ENCODE measurements at places on chromosomes 12 and 14.

DNA sequence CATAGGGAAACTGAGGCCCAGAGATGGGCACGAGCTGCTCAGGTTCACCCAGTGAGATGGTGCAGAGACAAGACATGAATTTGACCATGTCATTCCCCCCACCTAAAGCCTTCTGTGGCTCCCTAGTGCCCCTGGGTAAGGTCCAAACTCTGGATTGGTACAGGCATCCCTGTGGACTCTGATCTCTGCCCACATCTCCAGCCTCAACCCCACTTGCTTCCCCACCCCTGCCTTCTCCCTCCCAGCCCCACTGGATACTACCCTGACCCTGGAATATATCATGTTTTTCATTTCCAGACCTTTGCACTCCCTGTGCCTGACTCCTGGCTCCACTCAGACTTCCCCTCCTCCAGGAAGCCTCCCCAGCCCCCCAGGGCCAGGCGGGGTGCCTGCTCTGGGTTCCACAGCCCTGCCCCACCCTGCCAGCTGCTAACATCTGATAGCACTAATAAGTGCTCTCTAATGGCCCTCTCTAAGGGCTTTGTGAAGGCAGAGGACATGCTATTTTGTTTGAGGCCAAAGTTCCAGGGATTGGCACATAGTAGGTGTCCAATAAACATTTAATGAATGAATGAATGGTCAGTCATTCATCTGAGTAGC is 1.1 kb upstream of the SDSL start:
- no peak for DNase-seq

DNA sequence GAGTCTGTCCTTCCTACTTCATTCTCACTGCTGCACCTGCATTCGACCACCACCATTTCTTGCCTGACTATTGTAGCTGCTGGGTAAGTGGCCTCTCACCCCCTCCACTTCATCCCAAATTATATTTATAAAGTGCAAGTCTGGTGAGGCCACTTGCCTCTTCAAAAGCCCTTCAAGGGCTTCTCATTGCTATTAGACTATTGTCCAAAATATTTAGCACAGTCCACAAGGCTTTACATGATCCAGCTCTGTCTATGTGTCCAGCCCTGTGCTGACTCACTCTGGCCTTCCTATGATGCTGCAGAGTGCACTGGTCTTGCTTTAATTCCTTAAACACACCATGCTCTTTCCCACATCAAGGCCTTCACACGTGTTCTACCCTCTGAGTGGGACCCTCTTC is 46.0 kb downstream of the PAH start:
- no peak for DNase-seq

- DNase-seq, result no peak
Observed at GRCh38 chr12:583251-583869, 79.9 kb downstream of the NINJ2 start.

GRCh38 chr14:57884175-57884574 is 18.3 kb upstream of the SLC35F4 start:
- DNase-seq, result no peak

DNA sequence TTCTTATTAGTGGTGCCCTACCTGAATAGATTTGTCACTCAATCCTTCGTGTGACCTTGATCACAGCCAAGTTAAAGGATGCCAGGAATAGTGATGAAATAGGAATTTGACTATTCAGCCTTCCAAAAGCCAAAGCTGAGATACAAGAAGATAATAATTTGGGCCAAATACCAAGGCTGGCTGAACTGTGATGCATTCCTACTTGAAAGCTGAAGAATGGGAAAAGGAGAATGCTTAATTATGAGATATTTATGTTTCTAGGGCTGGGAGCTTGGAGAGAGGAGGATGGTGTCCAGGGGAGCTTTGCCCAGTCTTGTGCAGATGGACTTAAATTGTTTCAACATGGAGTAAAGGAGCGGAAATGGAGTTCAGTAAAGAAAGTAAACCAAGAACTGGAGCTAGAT is 5.2 kb downstream of the RNASE7 start:
- no peak for DNase-seq

GRCh38 chr14:64761441-64762043 is 57.3 kb downstream of the PLEKHG3 start:
- DNase-seq, result no peak

DNA sequence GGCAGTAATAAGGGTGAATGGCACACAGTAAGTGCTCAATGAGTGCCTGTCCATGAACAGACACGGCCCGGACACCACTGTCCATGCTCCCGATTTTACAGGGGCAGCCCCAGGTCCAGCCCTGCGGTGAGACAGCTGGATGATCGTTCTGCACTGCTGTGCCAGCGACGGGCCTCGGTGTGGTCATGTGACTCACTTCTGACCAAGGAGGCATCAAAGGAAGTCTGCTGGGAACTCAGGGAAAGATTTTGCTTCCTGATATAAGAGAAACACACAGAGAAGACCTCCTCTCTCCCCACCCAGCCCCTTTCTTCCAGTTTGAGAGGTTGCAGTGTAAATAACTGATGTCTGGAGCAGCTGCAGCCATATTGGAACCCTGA is 126.6 kb downstream of the SCARB1 start:
- no peak for DNase-seq

GRCh38 chr12:53004582-53004981 is 1.7 kb upstream of the EIF4B start:
- no peak for DNase-seq

GRCh38 chr14:61696753-61697318 is 1.5 kb downstream of the HIF1A start:
- no peak for DNase-seq

- DNase-seq, result peak; percentile 78
Observed at GRCh38 chr14:91332171-91332985, 85.2 kb downstream of the CCDC88C start.

GRCh38 chr14:93009471-93010129 is 86.7 kb downstream of the CHGA start:
- no peak for DNase-seq

GRCh38 chr14:67887478-67887877 is 67.9 kb downstream of the RAD51B start:
- no peak for DNase-seq

- DNase-seq, result no peak
Observed at GRCh38 chr14:97056086-97056485, 258.9 kb downstream of the VRK1 start.

DNA sequence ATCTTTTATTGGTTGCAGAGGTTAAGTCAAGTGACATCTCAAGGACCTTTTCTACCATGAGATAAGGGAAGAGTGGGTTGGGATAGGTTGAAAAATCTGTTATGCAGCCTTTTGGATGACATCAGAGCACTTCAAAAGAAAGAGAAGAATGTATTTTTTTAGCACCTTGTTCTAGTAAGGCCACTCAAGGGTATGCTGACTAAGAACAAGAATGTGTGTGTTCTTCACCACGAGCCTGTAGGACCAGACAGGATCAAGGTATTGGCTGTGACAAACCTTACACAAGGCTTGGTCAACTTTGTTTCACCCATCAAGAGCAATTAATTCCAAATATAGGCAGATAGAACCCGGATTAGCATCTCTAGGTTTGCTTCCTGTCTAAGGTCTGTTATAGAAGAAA is 142.5 kb downstream of the SAMD4A start:
- DNase-seq, result no peak
